Naive B cell (primary cell): ENCODE measurements at places on chromosomes 3 and 15. TPM values are rescaled to one million over a fixed set of nuclear protein-coding genes. Genes with fewer than 3 reads are reported as not detected.
A peak's percentile ranks its signal among the peaks of the same experiment; 100 is the strongest.

The PLA2G4E gene
- not detected for polyA plus RNA-seq

The ZNF620 gene
- 3.5 TPM for polyA plus RNA-seq

The PRICKLE2 gene
- polyA plus RNA-seq = not detected

The IQCF5 gene
- not detected for polyA plus RNA-seq

The LDHAL6B gene
- 0.33 TPM for polyA plus RNA-seq

The FSTL1 gene
- polyA plus RNA-seq = 0.92 TPM

The BTBD1 gene
- 54.4 TPM for polyA plus RNA-seq

DNA sequence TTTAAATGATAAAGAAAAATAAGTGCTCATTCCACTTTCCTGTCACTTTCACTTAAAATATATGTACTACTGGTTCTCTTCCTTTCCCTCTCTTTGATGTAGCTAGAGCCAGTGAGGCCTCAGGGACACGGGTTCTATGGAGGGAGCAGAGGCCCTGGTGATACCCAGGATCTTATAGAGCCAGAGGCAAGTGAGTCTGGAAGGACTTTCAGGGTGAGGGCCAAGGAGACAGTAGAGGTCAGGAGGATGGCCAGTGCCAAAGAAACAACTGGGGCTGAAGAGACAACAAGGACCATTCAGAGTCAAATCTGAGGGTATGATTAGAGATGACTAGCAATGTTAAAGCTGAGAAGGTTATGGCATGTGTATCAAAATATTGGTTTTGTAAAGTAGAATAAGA lies 124.1 kb upstream of the GOLGA6L6 start:
- DNase-seq = no peak

- no peak for DNase-seq
Observed at GRCh38 chr3:185744997-185745843, 79.6 kb downstream of the IGF2BP2 start.

GRCh38 chr3:12536423-12536822 lies 8.9 kb downstream of the MKRN2OS start:
- no peak for DNase-seq

- no peak for DNase-seq
Observed at GRCh38 chr3:123800362-123800682, 83.8 kb downstream of the MYLK start.

- DNase-seq = no peak
Observed at GRCh38 chr3:13125092-13126015, 52.1 kb upstream of the IQSEC1 start.

DNA sequence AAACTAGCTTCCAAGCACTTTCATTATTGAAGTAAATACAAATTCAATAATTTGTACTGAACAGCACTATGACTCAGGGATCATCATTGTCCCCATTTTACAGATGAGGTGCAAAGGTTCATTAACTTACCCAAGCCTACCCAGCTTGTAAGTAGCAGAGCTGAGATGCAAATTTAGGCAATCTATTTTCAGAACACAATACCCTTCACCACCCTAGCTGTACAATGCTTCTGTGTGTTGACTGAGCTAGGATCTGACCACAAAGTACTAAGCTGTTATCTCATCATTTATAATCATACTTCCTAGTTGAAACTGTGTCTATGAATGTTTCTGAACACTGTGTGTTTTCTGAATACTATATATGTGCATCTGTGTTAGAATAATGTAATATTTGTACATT lies 3.2 kb upstream of the ILDR1 start:
- DNase-seq = peak; percentile 20
